Activated T-cell treated with anti-CD3 and anti-CD28 coated beads for 4 hours (primary cell): ENCODE measurements at places on chromosomes 11 and 22.

DNA sequence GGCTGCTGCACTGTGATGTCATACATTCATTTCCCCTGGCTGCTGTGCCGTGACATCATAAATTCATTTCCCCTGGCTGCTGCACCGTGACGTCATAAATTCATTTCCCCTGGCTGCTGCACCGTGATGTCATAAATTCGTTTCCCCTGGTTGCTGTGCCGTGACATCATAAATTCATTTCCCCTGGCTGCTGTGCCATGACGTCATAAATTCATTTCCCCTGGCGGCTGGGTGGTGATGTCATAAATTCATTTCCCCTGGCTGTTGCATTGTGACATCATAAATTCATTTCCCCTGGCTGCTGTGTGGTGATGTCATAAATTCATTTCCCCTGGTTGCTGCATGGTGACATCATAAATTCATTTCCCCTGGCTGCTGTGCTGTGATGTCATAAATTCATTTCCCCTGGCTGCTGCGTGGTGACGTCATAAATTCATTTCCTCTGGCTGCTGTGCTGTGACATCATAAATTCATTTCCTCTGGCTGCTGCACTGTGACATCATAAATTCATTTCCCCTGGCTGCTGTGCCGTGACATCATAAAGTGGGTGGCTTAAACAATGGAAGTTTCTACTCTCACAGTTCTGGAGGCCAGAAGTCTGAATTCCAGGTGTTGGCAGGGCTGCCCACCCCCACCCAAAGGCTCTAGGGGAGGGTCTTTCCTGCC lies 301.1 kb downstream of the SHANK2 start:
- no peak for DNase-seq

- DNase-seq, result no peak
Observed at GRCh38 chr22:45726081-45726480, 54.4 kb downstream of the ATXN10 start.

DNA sequence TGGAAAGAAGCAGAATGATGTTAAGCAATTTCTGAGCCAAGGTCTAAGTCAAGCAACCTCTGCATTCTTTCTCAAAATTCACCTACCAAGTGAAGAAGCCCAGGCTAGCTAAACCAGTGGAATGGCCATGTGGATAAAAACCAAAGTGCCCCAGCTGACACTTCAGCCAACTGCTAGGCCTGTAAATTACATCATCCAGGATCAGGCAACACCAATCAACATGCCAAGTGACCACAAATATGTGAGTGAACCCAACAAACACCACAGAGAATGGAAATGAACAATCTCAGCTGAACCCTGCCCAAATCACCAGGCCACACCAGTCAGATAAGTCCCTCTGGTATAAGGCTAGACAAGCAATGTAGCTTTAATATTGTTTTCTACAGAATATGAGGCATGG lies 25.1 kb upstream of the FJX1 start:
- no peak for DNase-seq

DNA sequence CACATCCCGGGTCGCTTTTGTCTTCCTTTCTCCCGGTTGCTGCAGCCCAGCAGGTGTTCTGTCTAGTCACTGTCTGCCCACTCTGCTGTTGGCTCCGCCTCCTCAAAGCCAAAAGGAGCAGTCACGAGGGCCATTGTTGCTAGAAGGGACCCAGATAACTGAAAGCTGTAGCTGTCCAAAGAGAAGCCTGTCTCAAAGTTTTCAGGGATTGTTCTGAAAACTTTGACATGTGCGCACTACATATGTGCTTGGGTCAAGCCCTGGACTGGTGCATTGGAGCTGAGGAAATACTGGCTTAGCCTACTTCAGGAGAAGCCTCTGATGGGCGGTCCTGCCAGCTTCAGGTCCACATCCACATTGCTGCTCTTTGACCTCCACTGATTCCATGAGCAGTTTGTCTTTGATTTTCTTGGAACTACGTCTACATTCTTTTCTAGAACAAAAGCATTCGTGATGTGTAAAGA lies 8.8 kb upstream of the OR2AT4 start:
- DNase-seq, result no peak

DNA sequence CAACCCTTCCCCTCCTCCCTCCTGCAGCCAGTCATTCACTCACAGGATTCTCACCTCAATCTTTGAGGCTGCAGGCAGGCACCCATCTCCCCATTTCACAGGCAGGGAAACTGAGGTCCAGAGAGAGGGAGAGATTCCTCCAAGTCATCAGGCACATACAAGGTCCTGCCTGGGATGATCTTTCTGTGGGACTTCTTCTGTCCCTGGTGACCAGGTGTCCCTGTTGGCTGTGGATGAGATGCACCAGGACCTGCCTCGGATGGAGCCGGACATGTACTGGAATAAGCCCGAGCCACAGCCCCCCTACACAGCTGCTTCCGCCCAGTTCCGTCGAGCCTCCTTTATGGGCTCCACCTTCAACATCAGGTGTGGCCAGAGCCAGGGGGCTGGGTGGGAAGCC lies 7.8 kb downstream of the FTH1 start:
- DNase-seq, result no peak
